ENCODE measurements at places on chromosomes 1 and 21.

DNA sequence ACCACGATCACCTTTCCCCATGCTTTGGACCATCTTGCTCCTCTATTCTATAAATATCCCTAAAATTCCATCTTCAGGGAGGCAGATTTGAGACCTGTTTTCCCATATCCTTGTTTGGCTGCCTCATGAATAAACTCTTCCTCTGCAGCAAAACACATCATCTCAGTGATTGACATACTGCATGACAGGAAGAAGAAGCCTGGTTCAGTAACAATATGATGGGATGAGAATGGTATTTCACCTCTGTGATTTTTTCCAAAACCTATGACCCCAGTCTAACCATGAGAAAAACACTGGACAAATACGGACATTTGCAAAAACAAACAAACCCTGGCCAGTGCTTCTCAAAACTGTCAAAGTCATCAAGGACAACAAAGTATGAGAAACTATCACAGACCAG, 53.8 kb upstream of the ZSWIM5 start:
- no peak for DNase-seq

GRCh38 chr21:45292399-45293219, 4.9 kb upstream of the POFUT2 start:
- DNase-seq: peak; percentile 66

- DNase-seq: no peak
Observed at GRCh38 chr1:93839307-93839706, 39.7 kb downstream of the DNTTIP2 start.

DNA sequence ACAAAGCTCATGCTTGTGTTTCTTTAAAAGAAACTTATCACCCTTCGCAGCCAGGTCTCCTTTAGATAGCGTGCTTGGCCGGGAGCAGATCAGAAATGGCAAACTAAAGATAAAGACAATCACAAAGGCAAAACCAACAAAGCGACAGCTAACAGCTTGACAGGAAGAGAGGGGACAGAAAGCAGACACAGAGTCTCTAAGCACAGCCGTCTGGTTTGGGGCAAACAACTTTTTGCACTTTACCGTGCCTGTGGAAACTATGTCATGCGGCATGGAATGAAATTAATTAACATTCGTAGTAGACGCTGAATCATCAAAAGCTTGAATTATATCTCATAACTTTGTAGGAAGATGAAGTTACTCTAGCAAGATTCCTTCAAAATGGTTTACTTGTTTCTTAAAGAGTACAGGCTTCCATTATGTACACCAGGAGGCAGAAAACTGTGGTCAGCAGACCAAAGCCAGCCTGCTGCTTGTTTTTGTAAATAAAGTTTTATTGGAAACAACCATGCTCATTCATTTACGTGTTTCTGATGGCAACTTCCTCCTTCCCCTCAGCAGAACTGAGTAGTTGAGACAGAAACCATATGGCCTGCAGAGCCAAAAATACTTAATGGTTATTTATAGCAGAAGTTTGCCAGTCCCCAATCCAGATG, 183.2 kb downstream of the KIF26B start:
- DNase-seq: no peak

DNA sequence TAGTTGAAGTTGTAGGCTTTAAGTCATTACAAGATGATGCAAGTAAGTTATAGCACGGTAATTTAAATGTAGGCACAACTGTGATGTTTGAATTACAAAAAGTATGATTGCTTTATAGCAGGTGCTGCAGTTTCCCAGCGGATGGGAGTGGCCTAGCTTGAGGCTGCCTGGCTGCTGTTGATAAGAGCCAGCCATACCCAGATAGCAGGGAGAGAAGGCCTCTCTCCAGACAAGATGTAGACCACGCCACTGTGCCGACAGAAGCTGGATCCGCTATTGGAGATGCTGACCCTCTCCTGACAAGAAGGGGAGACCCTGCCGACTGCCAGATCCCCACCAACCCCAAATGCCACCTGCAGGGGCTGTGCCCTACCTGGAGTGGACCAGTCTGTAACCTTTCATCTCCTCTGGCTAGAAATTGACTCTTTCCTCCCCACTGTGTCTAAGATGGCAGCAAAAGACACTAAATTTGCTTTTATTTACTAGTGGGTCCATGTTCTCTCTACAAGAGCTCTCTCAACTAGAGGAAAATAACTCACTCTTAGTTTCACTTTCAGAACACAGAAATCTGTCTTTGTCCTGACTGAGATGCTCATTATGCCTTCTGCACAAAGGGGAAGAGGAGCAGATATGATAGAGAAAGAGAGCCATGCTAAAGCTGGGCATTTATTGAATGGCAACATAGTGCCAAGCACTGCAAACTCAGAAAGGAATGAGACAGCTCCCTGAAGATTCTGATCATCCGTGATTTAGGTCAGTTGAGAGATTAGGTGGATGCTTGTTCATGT, 127.9 kb downstream of the URB2 start:
- DNase-seq: no peak

DNA sequence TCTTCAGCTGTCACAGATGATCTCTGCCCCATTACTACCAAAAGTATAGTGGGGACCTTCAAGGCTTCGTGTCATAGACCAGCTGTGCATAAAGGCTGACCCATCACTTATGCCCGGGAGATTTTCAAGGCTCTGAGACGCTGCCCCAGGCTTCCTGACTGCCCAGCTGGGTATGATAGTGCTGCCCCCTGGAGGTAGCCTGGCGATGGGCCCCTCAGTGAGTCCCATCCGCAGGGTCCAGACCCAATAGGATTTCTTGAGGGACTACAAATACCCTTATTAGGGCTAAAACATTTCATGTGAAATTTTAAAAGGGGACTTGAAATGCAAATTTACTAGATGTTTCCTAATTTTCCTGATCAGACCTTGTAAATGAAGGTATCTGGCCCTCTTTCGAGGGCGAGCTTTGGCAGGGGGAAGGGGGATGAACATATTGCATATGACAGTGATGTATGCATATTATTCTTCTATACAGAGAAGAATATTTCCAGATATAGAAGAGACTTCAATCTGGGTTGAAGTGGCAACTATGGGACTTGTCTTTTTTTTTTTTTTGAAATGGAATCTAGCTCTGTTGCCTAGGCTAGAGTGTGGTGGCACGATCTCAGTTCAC, 11.7 kb upstream of the FCMR start:
- DNase-seq: no peak

- no peak for DNase-seq
Observed at GRCh38 chr1:177646757-177647730, 322.8 kb downstream of the SEC16B start.

DNA sequence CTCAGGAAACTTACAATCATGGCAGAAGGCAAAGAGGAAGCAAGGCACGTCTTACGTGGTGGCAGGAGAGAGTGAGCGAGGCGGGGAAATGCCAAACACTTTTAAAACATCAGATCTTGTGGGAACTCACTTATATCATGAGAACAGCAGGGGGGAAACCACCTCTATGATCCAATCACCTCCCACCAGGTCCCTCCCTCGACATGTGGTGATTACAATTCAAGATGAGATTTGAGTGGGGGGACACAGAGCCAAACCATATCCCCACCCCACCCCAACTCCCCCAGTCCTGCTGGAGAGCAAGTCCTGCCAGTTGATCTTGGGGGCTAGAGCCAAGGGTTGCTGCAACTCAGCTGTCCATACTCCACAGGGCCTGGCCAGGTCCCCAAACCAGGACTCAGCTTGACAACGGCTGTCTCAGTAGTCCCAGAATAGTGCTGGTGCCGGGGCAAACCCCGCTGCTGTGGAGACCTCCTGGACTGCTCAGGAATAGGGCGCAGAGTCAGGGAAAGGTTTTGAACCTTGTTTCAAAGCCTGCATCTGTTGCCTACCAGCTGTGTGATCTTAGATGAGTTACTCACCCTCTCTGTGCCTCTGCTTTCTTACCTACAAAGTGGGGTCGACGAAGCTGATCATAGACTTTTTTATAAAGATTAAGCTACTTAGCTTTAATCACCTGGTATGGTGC, 79.5 kb downstream of the STUM start:
- DNase-seq: no peak

DNA sequence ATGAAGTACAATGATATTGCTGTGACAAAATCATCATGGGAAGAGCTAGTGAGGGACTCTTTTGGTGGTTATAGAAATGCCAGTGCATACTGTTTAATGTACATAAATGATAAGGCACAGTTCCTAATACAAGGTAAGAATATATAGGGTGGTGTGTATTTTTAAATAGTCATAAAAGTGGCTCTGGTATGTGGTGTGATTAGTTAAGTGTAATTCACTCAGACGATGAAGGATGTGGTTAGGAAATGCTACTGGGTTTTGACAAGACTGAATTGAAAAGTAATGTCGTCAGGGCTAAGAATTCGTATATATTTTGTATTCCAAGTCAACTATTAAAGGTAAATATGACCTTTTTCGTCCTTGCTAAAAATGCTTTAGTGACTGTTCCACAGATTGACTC, 101.7 kb downstream of the USP25 start:
- DNase-seq: no peak

- DNase-seq: no peak
Observed at GRCh38 chr1:58882322-58882948, 98.6 kb upstream of the JUN start.

DNA sequence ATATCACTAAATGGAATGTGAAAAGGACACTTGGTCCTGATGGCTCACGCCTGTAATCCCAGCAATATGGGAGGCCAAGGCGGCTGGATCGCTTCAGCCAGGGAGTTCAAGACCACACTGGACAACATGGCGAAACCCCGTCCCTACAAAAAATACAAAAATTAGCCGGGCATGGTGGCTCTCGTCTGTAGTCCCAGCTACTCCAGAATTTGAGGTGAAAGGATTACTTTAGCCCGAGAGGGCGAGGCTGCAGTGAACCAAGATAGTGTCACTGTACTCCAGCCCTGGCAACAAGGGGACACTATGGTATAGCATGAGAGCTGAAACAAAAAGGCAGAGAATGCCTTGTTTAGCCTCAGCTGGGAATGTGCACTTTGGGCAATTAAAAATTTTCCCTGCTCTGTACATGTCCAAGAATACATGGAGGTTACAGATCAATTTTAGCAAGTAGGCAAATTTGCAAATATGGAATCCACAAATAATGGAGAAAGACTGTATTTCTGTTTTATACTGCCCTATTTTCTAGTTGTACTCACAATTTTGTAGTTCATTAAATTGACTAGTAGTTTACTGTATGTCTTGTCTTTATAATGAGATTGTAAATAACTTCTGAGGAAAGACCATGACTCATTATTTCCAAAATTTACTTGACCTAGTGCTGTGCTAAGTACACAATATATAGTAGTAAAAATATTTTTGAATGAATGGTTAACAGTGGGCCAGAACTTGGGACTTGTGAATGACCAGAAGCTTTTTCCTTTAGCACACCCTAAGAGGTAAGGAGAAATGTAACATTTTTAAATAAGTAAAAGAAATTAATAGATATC, 2.0 kb upstream of the ANGEL2 start:
- no peak for DNase-seq

DNA sequence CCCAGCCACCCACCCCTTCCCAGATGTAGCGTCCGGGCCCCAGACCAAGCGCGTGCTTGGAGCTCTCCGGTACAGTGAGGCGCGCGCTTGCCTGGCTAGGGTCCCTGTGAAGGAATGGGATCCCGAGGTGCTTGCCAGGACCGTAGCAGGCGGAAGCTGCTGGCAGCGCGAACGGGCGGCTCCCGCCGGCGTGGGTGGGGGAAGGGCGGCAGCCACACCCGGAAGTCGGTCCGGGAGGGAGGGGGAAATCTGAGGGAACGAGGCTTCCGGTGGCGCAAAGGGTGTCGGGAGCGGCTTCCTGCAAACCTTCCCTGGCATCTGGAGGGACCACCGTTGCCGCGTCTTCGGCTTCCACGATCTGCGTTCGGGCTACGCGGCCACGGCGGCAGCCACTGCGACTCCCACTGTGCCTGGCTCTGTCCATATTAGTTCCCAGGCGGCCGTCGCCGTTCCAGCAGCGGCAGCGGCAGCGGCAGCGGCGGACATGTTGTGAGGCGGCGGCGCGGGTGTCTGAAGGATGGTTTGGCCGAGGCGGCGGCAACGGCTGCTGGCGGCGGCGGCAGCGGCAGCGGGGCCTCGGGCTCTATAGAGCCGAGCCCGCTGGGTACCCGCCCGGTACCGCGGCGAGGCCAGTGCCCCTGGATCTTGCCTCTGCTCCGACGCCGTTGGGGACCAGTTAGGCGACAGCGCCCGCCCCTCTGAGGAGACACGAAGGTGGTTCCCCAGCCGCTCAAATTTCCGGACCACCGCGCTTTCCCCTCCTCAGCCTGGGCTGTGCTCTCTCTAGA, at the start of gene DR1:
DR1 (plus strand) TSS at position 275 of the 788 bp plus-strand sequence. CDS start 739 bp downstream, outside the sequence.
- DNase-seq: peak; percentile 82

DNA sequence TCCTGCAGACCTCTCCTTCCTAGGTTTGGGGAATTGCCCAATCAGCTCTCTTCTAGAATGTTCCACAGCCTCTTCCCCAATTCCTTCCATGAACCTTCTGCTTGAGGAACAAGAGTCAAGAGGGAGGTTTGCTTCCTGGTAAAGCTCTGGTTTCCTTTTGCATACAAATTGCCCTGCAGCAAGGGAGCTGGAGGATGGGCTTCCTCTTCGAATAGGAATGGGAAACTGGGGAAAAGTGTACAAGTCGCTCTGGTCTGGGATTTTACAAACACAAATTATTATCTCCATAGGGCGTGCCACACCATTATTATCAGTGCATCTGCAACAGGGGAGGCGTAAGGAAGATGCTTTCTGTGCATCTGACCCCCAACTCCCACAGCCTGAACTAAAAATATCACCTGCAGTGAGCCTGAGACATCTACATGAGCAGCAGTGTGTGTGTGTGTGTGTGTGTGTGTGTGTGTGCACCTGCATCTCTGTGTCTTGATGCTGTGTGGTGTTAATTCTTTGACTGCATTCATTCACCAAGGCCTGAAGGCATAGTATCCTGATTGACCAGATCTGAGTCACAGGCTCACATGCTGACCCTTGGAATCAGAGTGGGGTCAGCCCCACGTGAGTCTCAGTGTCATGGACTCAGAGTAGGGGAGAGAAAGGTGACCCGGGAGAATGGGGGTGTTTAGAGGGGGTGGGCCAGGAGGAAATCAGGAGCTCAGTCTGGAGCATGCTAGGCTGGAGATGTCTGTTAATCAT, 272.9 kb downstream of the KAZN start:
- DNase-seq: no peak

DNA sequence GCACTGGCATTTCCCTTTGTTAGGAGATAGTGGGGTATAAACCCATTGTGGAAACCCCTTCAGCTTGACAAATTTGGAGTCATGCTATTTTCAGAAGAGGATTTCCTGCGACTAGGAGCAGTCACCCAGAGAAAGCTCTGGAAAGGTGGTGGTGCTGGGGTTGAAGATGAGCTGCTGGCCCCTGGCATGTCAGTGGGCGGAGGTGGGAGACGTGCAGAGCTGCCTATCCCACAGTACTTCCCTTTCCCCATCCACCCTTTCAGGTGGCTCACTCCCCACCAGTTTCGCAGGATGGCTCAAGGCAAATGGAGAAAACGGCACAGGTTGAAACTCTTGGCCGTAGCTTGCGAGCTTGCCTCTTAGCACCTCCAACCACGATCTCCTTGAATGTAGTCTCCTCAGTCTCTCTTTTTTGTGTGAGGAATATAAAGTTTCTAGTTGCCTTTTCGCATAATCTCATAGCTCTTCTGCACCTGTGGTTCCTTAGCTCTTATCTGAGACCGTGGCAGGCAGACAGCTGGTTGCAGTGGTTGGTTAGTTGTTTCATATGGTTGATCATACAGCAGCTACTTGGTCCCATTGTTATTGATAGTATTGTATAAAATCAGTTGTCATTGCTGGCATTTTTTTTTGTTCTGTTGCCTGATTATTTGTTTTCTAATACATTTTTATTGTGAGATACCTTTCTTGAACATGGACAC, 48.2 kb downstream of the ADARB1 start:
- DNase-seq: no peak

Data from COLO829 (cell line).